ENCODE measurements at places on chromosomes 7 and 10.

GRCh38 chr7:65397730-65398142 lies 24.1 kb downstream of the ZNF92 start:
- no peaks in the 10 kb centered on the region for H3K36me3 ChIP-seq
- no peaks in the 10 kb centered on the region for H3K4me1 ChIP-seq
- peak; percentile 73 for DNase-seq

- H3K27ac ChIP-seq, result no peak overlapping the region
- H3K27me3 ChIP-seq, result no peaks in the 10 kb centered on the region
Measured at GRCh38 chr7:129604713-129605437, 6.6 kb upstream of the NRF1 start.

DNA sequence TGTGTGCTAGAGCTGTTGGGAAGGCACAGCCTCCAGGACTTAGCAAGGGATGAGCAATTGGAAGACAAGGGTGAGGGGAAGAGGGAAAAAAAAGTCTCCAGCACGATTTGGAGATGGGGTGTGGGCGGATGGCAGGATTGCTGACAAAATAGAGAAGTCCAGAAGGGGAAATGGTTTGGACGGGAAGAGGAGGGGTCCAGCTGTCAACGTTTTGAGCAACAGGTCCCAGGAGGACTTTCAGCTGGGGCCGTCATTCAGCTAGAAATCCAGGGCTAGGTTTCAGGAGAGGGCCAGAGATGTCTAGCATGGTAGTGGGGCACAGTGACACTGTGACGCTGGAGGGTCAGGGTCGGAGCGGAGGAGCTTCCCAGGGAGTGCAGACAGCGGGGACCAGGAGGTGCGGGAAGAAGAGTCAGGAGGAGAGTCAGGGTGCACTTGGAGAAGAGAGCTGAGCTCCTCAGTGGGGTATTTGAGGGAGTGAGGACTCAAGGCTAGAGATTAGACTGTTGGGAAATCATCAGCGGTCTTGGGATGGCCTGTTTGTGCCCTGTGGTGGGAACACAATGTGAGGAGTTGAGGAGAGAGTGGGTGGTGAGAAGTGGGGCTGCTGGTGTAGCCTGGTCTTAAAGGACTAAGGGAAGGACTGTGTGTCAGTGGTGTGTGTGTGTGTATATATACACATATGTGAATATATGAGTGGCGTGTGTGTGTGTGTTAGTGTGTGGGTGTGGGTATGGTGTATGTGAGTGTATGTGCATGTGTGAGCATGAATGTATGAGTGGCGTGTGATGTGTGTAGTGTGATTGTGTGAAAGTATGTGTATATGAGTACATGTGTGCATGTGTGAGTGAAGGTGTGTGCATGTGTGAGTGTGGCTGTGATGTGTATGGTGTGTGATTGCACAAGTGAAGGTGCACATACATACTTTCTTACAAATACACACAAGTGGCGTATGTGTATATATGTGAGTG lies 3.8 kb downstream of the ZYX start:
- no peaks in the 10 kb centered on the region for H3K27me3 ChIP-seq
- H3K36me3 ChIP-seq, result peaks cover 21% of the 10 kb centered on the region
- H3K4me3 ChIP-seq, result no peak overlapping the region
- peaks cover 17% of the 10 kb centered on the region for H3K4me1 ChIP-seq
- no peak for DNase-seq

DNA sequence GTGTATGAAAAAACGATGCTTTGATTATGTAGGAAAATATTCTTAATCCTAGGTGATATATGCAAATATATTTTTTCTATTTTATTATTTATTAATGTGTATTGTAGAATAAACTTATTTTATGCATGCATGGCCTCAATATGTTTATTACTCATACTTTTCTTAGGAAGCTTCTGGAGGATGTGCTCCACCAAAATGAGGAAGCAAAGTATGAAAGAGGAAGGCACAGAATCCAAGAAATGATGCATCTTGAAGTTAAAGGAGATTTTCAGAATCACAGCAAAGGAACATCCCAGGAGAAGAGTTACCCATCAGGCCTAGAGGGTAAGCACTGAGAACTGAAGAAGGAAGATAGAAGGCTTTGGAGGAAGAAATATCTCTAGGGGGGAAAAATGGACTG lies 35.0 kb upstream of the MRPS16 start:
- H3K36me3 ChIP-seq, result no peaks in the 10 kb centered on the region
- DNase-seq, result no peak
- H3K27ac ChIP-seq, result no peak overlapping the region
- H3K4me3 ChIP-seq, result no peak overlapping the region

- DNase-seq, result peak; percentile 29
- no peak overlapping the region for H3K4me3 ChIP-seq
- H3K36me3 ChIP-seq, result no peaks in the 10 kb centered on the region
- no peaks in the 10 kb centered on the region for H3K27me3 ChIP-seq
- no peak overlapping the region for H3K27ac ChIP-seq
Measured at GRCh38 chr7:21293771-21294170, 134.1 kb upstream of the SP4 start.

- H3K27ac ChIP-seq, result no peak overlapping the region
- no peak overlapping the region for H3K4me3 ChIP-seq
- no peak for DNase-seq
- H3K27me3 ChIP-seq, result no peaks in the 10 kb centered on the region
- no peaks in the 10 kb centered on the region for H3K36me3 ChIP-seq
Measured at GRCh38 chr10:6065406-6065805, 3.2 kb upstream of the IL2RA start.

DNA sequence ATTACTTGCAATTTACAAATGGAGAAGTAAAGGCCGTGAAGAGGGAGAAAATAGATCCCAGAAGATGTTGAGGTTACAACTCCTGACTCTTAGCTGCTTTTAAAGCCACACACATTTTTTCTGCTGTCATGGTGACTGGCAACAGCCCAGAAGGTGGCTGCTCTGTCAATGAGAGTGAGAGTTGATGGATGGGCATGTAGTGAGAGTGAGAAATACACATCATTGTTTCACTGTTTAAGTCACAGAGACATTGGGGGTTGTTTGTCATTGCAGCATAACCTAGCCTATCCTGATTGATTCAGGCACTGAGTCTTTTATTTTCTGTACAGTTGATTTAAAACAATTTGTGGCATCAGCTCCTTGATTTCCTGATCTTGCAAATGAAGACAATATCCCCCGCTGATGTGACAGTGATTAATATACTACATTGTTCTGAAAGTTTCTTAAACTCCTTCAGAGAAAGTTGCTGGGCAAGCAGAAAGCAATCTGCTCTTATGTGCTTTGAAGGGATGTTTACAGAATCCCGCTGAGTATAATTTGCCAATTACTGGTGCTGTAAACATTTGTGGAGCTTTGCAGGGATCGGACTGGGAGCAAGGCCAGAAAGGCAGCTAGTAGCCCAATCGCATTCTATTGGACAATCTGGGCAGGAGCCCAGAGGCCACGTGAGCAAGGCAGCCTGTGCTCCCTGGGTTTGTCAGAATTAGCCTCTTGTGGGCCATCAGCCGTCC lies 229.6 kb downstream of the PRPF18 start:
- no peaks in the 10 kb centered on the region for H3K36me3 ChIP-seq
- DNase-seq, result no peak
- H3K4me3 ChIP-seq, result no peak overlapping the region
- H3K27ac ChIP-seq, result no peak overlapping the region

Data from mesendoderm (in vitro differentiated cells).